Posterior vena cava (tissue), 2 donors: ENCODE measurements at places on chromosomes 1 and 21.

GRCh38 chr1:34907487-34908090, 21.9 kb downstream of the DLGAP3 start:
- no peak for DNase-seq

DNA sequence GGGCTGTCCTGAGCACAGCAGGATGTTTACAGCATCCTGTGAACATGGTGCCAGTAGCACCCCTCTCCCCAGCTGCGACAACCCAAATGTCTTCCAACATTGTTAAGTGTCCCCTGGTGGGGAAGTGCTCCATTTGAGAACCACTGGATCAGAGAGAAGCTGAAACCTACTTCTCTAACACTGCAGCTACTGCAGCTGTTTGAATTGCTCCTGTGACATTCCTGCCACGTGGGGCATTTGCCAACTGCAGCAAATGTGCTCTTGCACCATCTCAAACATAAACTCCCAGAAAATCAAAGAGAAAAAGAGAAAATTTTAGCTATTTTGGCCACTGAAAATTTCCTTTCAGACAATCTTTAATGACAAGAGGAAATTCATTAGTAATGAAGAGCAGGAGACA, 11.0 kb downstream of the SLC2A5 start:
- DNase-seq: peak; percentile 26

DNA sequence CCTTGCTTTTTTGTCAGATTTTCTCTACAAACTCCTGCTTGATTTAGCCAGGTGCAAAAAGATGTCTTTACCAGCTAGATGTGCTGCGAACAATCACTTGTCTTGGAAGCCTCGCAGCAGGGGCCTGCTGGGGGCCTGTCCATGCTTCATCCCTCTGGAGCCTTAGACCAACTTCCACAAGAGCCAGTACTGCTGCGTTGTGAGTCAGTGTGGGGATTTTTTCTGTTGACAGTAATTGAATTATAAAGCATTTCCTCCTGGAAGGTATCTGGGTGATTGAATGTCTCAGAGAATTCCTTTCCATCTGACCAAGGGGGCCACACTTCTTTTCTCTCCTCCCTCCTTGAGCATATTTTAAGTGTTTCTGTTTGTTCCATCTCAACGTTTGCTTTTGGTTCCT, 40.4 kb upstream of the LDLRAP1 start:
- DNase-seq: no peak

DNA sequence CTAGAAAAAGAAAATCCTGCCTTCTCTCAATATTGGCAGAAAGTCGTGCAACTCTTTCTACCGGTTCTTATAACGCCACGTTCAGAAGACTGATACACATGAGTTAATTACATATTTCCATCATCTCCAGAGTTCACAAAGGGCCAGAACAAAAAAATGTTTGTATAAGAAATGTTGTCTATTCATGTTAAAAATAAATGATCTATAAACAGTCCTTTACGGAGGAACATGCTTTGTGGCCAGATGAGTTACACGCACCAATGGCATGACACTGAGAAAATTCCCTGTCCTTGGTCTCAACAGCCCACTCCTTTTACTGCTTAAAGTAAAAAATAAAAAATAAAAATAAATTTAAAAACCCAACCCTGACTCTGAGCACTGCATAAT, 29.5 kb downstream of the C2CD2 start:
- no peak for DNase-seq

DNA sequence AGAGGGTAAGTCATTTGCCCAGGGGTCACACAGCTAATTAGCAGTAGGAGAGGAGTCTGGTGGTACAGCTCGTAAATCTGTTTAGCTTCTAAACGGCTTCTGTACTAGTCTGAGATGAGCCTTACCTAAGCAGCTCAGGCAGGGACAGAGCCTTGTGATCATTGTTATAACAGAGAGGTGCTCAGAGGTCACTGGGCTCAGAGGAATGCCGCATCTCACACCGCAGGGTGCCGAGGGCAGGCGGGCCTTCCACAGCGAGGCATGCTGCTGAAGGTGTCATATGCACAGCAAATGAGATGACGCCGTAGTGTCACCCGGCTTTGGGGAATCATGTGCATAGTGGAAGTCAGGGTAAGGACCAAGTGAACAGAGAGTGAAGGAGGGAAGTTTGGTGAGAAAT, 305.2 kb upstream of the FMN2 start:
- DNase-seq: no peak

DNA sequence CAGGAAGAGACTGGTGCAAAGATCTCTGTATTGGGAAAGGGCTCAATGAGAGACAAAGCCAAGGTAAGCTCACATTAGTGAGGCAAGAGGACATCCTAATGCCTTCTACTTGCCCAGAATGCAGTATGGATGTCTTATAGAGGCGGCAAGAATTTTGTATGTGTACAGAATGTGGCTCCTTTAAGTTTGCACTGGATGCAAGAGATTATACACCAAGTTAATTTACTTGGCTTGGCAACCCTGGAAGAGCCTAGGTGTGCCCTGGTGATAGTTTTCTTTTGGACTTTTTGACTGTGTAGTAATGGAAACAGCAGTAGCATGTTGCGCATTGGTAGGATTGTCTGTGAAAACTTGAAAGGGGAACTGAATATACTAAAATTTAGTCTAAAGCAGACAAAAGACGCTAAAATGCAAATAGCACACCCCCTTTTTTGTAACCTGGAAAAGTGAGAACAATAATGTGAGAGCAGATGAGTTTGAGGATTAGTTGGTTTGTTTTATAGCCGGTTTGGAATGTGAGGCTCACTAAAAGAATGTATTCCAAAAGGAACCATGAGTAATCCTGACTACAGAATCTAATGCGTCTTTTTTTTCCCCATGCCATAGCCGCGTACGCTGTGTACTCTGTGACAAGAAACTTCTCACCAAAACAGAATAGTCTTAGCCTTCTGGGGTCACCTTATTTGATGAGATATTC, 18.1 kb downstream of the KHDRBS1 start:
- no peak for DNase-seq

DNA sequence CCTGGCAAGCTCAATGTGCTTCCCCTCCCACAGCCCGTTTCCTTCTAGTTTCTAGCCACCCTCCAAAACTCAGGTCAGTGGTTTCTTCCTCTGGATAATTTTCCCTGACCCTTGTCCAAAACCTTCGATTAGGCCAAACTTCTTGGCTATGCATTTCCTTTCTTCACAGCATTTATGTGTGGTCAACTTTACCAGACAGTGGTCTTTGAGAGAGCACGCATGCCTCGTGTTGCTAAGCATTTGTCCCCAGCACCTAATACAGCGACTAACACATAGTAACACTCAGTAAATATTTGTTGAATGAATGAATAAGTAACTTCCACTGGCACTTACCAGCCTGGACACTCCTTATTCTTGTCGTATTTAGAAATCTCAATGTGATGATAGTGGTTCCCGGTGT, 610.7 kb downstream of the PLPP3 start:
- DNase-seq: no peak

- DNase-seq: no peak
Observed at GRCh38 chr1:26291939-26292338, 12.1 kb downstream of the SH3BGRL3 start.

GRCh38 chr1:41431490-41432350, 52.8 kb downstream of the EDN2 start:
- no peak for DNase-seq

GRCh38 chr1:16967962-16968361, 12.5 kb downstream of the MFAP2 start:
- DNase-seq: no peak

DNA sequence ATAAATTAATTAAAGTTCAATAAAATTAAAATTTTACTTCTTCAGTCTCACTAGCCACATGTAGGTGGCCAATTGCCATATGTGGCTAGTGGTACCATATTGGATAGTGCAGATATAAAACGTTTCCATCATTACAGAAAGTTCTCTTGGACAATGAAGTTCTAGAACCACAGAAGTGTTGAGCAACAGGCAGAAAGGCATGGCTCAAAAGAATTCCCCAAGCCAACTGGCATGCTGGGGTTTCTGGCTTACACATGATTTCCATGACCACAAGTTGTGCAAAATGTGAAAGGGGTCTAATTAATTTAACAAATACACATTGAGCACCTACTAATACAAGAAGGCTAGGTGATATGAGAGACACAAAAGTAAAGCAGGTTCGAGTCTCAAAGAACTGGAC, 72.2 kb upstream of the CDC42BPA start:
- DNase-seq: no peak

GRCh38 chr21:42836402-42836666, 43.0 kb downstream of the WDR4 start:
- DNase-seq: peak; percentile 40

GRCh38 chr1:67710417-67710816, 25.4 kb downstream of the GADD45A start:
- peak; percentile 90 for DNase-seq

DNA sequence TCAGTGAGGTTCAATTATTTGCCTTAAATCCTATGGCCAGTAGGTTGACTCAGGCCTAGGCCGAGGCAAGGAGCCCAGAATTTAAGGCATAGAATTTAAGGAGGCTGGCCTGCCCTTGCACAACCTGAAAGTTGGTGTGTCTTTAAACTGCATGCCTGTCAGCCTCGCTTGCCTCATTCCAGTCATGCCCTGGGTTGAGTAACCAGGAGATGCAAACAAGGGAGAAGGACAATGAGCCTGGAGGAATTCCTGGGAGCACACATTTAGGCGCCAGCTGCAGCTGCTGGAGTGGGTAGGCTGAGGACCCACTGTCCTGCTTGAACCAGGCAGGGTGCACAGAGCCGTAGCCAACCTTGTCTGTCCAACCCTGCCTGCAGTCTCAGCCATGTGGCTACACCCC, 11.7 kb downstream of the CD2 start:
- DNase-seq: no peak

DNA sequence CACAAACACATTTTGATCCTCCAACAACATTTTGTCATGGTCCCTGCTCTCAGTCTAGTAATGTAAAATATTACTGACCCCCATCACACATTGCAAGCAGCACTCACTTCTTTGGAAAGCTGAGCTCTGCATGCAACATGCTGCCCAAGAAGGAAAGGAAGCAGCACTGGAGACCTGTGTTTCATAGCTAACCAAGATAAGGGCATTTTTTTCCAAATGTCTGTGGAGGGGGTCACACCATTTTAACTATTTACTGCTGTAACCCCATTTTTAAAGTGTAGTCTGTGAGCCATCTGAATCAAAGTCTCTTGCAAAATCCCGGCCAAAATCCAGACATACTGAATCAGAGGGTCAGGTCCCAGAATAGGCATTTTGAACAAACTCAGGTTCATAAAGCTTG, 4.5 kb upstream of the RASSF5 start:
- peak; percentile 2 for DNase-seq

DNA sequence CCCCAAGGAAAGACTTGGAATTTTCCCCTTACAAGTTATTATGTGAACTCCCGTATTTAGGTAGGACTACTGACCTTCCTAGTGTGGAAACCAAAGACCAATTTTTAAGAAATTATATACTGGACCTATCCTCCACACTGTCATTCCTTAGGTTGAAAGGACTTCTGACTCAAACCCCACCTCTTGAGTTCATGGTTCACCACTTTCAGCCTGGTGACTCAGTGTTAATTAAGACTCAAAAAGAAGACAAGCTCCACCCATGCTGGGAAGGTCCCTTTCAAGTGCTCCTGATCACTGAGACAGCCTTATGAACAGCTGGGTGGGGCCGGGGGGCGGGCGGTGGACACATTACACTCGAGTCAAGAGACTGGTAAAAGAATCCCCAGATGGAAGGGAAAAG, 113.2 kb downstream of the LRRC53 start:
- no peak for DNase-seq

DNA sequence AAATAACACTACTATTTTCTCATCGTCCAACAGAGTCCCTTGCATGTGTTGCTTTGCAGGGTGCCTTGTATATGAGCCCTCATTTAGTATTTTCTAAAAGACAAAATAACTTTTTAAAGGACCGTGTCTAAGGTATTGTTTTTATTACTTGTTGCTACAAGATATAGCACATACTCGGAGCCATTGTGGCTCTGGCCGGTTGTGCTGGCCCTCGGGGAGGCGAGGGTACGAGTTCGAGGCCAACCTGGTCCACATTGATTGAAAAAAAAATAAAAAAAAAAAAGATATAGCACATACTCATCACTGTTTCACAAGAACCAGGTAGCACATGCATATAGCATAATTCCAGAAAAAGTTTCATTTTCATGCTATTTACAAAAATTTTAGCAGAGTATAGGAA, 869.2 kb downstream of the MRPL39 start:
- no peak for DNase-seq

DNA sequence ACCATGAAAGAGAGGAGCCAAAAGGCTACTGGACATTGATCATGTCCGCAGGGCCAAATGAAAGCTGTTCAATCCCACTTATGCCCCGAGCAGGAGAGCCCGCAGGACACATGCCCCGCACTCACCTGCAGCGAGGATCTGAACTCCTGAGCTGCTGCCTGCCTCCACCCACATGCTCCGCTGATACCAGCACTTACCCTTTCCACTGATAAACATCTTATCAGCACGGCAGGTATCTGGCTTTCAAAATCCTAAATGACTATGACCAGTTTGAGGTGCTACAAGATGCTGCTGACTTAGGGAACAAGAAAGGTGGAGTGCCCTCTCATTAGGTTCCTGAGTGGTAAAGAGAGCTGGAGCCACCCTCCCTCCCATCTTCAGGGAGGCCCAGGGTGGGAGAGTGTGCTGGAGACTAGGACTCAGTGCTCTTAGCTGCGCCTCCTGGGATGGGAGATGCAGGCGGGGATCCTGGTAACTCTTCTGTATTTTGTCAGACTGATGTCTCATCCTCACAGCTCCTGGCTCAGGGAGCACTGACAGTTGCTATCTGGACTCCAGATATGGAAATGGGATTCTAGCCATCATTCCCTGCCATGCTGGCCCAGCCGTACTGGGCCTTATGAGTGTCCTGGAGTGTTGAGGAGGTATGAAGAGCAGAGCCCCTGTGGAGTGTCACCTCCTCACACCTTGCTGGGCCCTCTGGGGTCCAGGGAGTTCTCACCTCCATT, 86.4 kb upstream of the F3 start:
- no peak for DNase-seq

GRCh38 chr1:234961456-234962339, 166.9 kb downstream of the TOMM20 start:
- DNase-seq: no peak

GRCh38 chr1:154151311-154151710, 3.6 kb downstream of the NUP210L start:
- DNase-seq: no peak

GRCh38 chr1:38701088-38701487, 158.5 kb downstream of the RRAGC start:
- no peak for DNase-seq

GRCh38 chr1:171654942-171655745, 2.7 kb upstream of the MYOC start:
- peak; percentile 94 for DNase-seq

- no peak for DNase-seq
Observed at GRCh38 chr1:178684542-178685000, 40.5 kb upstream of the RALGPS2 start.

DNA sequence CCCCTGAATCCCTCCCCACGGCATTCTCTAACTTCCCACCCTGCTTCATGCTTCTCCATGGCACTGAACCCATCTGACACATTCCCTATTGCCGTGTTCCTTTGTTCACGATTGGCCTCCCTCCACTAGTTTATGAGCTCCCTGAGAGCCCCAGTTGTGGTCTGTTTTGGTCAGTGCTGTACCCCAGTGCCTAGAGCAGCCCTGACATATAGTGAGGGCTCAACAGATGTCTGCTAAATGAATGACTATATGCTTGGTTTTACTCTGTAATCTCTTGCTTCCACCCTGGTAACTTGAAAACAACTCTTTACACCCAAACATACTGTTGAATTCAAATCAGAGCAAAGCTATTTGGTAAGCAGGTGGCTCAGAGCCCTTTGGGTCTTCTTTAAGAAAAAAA, 171.1 kb upstream of the EDN2 start:
- DNase-seq: no peak
